ENCODE measurements at places on chromosomes 4 and X.

- DNase-seq, result no peak
Measured at GRCh38 chr4:127781300-127782024, 660 bp upstream of the HSPA4L start.

GRCh38 chr4:82748810-82749470 lies 49.7 kb downstream of the SCD5 start:
- no peak for DNase-seq

DNA sequence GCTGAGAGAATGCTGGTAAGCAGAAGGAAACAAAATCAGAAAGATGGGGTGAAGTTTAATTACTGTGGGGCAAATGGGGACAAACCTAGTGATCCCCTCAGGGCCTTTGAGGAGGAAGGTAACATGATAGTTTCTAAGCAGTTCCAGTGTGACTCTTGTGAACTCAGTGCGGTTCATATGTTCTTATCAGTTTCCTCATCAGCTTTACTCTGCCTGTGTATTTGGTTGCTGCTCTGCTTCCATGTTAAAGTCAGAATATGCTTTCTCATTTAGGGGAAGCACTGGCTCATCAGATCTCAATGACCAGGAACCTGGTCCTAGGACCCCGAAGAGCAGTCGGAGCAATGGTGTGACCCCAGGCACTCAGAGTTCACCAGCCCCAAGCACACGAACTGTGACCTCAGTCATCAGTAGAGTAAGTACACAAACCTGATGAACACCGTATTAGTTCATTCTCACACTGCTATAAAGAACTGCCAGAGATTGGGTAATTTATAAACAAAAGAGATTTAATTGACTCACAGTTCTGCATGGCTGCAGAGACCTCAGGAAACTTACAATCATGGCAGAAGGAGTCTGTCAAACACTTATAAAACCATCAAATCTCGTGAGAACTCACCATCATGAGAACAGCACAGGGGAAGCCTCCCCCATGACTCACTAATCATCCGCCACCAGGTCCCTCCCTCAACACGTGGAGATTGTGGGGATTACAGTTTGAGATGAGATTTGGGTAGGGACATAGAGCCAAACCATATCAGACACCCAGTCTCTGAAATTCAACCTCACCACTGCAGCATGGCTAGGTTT lies 83.0 kb downstream of the SYTL5 start:
- DNase-seq, result no peak

DNA sequence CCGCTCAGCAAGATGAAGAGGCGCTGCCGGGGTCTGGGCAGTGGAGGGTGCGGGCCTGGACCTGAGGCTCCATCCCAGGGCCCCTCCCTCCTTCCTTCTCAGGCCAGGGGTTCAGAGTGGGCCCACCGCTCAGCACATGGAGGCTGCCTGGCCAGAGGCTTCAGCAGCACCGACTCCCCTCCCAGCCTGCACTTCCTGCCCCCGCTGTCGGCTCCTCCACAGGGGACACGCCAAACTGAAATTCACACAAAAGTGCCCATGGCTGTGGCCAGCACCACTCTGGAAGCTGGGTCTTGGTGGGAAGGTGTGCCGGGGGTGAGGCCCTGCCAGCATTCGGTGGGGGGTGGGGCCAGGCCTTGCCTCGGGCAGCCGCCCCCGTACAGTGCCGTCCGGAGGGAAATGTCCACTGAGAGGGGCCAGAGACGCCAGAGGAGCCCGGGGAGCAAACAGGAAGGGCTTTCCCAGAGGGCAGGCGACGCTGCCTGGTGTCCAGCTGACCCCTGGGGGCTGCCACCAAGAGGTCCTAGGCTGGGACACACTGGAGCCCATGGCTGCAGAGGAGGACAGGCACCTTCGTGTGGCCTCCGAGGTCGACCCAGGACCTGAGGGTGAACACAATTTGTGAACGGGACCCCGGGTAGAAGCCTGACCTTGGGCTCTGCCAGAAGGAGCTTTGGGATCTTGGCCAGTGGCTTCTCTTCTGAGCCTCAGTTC lies 84.6 kb upstream of the AFAP1 start:
- no peak for DNase-seq

- no peak for DNase-seq
Measured at GRCh38 chr4:99357948-99358347, 5.4 kb upstream of the ADH1C start.

DNA sequence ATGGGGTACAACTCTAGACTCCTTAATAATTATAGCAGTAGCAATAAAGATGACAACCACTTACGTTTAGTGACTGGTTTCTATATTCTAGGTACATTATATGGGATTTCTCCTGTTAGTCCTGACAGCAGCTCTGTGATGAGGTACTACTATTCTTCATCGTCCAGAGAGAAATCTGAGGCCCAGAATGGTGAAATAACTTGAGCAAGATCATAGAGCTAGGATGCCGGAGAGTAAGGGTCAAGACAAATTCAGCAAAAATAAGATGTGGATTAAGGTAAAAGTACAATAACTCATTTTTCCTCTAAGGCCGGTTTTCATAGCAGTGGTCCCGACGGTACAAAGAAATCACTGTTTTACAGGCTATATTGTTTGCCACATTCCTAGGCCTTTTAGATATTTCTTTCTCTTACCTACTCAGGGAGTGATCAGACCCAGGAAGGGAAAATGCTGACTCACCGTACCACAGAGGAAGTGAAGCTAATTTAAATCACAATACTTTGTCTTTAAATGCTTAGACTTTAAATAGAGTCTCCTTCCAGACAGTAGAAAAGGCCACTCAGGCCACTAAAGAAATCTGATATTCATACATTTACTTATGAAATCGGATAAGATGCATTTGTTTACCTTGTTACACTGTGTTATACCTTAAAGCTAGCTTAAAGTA lies 2023.0 kb upstream of the AGA start:
- DNase-seq, result no peak

- DNase-seq, result no peak
Measured at GRCh38 chr4:121125498-121125885, 38.6 kb downstream of the TNIP3 start.

DNA sequence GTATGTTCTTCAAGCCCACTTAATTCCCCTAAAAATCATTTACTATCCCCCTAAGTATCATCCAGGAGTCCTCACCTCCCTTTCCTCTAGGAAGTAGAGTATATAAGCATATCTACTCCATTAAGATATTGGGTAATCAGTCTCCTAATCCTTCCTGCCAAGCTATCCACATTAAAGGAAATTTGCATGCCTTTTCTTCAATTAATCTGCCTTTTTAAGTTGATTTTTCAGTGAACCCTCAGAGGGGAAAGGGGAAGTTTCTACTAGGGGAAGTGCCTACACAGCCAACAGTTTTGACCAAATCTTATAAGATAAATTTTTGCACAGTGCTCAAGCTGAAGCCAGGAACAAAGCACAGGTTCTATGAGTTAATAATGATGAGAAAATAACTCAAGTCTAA lies 222.8 kb downstream of the NLGN4X start:
- DNase-seq, result no peak

GRCh38 chrX:22135171-22135711 lies 103.1 kb downstream of the PHEX start:
- no peak for DNase-seq

- no peak for DNase-seq
Measured at GRCh38 chr4:154741922-154742850, 1.6 kb upstream of the LRAT start.

DNA sequence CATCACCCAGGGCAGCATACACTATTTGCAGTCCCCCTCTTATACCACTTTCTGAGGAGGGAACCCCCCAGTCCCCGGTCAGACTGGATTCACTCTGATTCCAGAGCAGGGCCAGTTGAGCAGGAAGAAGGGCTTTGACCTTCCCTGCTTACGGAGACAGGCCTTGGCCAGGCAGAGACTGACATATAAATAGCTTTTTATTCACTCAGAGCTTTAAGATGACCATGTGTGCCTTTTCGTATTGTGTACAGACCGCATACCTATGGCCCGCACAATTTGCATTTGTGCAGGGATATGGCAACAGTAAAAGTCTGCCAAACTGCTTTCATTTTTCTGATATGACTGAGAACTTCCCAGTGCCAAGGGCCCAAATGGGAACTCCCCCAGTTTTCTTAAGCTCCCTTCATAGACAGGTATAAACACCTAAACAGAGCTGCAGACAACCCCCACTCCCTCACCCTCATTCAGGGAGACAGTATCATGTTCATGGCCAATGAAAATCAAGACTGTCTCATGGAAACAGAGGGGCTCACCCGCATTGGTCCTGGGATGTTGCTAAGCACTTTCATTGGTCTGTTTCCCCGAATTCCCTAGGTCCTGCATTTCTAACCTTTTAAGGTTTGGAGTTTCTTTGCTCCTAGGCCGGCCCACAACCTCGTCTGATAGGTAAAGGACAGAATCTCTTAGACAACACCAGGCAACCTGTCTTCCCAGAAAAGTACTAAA lies 86.0 kb downstream of the RTL5 start:
- no peak for DNase-seq

DNA sequence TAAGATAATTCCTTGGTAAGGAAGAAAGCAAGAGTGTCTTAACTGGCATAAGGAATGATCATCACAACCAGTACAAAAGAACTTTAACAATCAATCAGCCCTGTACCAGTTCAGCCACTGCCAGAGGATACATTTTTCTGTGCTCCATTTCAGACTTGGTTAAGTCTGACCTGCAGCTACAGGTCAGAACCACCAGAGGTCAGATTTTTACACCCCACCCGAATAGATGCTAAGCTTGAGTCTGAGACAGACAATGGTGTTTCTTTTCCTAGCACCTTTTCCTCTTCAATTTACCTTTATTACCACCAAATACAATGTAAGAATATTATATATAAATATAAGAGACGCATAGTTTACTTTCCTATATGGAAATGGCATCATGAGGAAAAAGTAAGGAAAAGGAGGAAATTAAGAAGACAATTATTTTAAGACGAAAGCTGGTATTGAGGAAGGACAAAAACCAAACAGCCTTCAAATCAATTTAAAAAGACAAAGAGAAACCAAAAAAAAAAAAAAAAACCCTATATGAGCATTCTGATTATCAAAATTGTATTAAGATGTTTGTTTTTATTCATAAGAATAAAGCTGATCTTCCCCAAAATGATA lies 215.3 kb upstream of the TTC29 start:
- DNase-seq, result no peak

GRCh38 chrX:96556886-96557285 lies 127.8 kb upstream of the DIAPH2 start:
- DNase-seq, result no peak

- no peak for DNase-seq
Measured at GRCh38 chr4:163595580-163595979, 101.1 kb downstream of the TMA16 start.

GRCh38 chr4:45554423-45554822 lies 569.4 kb downstream of the GABRG1 start:
- DNase-seq, result no peak

GRCh38 chr4:141133146-141133998 lies at the start of gene RNF150:
RNF150 (minus strand) TSS chr4:141133469.
- peak; percentile 36 for DNase-seq

GRCh38 chr4:12359420-12359819 lies 930.7 kb upstream of the HS3ST1 start:
- DNase-seq, result no peak

DNA sequence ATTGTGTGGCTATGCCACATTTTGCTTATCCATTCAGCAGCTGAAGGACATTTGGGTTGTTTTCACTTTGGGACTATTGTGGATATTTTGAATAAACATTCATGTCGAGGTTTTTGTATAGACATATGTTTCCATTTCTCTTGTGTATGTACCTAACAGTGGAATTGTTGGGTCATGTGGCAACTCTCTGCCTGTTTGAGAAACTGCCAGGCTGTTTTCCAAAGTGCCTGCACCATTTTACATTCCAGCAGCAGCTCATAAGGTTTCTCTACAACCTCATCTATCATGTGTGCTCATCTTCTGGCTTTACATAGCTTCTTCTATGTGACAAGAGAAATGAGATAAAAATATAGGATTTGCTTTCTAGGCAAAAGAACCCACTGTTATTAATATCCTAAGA lies 29.5 kb upstream of the TSPAN5 start:
- DNase-seq, result no peak

- DNase-seq, result no peak
Measured at GRCh38 chr4:149441338-149441737, 374.3 kb downstream of the IQCM start.

DNA sequence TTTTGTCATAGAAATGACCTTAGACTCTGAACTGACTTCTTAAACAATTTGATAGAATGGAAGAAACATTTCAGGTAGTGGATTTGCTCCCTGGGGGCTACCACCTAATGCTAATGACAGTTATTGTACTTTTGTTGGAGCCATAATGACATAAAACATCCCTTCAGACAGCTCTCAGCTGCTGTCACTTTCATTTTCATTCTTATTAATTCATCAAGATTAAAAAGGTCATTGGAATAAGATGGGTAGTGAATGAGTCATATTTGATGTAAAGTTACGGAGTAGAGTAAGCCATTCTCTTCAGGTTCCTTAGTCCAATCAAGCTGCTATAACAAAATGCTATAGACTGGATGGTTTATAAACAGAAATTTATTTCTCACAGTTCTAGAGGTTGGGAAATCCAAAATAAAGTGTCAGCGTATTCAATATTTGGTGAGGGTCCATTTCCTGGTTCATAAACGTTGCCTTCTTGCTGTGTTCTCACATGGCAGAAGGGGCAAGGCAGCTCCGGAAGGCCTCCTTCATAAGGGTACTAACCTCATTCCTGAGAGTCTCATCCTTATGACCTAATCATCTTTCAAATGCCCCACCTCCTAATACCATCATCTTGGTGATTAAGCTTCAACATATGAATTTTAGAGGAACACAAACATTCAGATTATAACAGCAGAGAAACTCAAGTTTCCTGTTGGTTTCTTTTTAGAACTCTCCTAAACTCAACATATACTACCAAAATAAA lies 268.5 kb downstream of the ARAP2 start:
- no peak for DNase-seq

GRCh38 chr4:141170671-141171070 lies 37.4 kb upstream of the RNF150 start:
- DNase-seq, result no peak

DNA sequence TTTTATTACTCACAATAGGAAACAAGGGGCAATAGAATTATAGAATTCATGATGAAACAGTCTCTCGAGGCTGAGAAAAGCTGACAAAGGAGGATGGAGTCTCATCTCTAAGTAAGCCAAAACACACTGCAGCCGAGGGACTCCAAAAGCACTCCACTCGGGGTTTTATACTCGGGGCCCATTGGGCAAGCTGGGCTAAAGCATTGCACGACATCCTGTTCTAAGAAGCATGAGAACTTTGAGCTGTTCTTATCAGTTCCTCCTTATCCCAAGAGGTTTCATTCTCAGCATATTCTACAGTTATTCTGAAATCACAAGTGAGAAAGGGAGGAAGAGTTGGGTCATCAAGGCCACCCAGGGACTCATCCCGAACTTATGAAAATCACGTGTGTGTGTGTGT lies 1475.5 kb downstream of the PCDH18 start:
- DNase-seq, result no peak

DNA sequence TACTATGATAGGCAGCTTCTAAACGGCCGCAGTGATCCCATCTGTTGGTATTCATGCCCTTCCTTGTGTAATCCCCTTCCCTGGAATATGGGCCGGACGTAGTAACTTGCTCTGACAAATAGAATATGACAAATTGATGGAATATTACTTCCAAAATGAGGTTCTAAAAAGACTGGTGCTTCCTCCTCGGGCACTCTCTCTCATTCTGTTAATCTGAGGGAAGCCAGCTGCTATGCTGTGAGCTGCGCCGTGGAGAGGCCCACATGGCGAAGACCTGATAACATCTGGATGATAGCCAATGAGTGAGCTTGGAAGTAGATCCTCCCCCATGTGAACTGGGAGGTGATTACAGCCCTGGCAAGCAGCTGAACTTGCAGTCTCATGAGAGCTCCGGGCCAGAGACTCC lies 27.2 kb upstream of the SLC25A4 start:
- no peak for DNase-seq
